ENCODE measurements at places on chromosomes 3 and 15.

GRCh38 chr3:138457863-138458735 is 23.7 kb downstream of the ESYT3 start:
- H3K27ac ChIP-seq = no peak overlapping the region
- peaks cover 28% of the 10 kb centered on the region for H3K27me3 ChIP-seq
- H3K4me1 ChIP-seq = peaks cover 14% of the 10 kb centered on the region
- H3K4me3 ChIP-seq = no peak overlapping the region
- no peak for DNase-seq
- no peaks in the 10 kb centered on the region for H3K36me3 ChIP-seq

DNA sequence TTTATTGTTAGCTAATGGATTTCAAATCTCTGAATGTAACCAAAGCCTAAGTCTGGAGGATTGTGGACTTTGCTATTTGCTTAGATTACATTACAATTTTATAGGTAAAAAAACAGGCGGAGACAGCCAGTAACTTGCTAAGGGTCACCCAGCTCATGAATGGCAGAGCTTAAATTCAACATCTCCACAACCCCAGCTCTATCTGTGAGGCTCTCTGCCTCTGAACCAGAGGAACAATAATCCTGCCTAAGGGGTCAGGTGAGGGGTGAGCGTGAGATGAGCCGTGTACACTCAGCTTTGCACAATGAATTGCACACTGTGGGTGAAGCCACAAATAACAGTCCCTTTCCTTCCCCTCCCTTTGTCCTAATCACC is 69.8 kb upstream of the SPATA12 start:
- H3K27ac ChIP-seq = no peak overlapping the region
- H3K4me1 ChIP-seq = no peaks in the 10 kb centered on the region

DNA sequence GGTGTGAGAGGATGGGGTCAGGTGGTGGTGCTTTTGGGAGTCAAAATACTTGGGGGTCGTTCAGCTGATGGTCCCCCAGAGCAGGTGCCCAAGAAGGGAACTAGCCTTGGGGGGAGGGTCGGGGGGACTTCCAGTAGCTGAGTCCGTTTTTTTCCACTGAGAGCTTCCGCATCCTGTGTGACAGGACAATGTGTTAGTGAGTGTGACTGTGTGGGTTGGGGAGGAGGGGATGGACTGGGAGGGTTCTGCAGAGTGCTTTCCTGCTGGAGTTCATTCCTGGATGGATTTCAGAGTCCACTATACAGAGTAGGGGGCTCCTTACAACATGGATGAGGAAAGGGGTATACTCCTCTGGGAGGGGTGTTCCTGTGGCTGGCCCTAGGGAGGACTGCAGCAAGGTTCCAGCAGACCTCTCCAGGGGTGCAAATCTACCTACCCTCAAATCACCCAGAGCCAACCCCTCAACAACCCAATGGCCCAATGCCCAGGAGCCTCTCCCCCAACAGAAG is 601 bp upstream of the HYAL2 start:
- H3K4me3 ChIP-seq = no peak overlapping the region
- H3K4me1 ChIP-seq = peaks cover 44% of the 10 kb centered on the region
- no peak for DNase-seq
- no peak overlapping the region for H3K27ac ChIP-seq

- no peaks in the 10 kb centered on the region for H3K36me3 ChIP-seq
- H3K4me1 ChIP-seq = no peaks in the 10 kb centered on the region
- no peak for DNase-seq
- no peaks in the 10 kb centered on the region for H3K27me3 ChIP-seq
- H3K4me3 ChIP-seq = no peak overlapping the region
Observed at GRCh38 chr3:111311126-111311525, 230.9 kb upstream of the CD96 start.

GRCh38 chr3:42526616-42527367 is 24.3 kb downstream of the VIPR1 start:
- H3K4me3 ChIP-seq = no peak overlapping the region
- H3K27me3 ChIP-seq = peaks cover 10% of the 10 kb centered on the region
- no peaks in the 10 kb centered on the region for H3K36me3 ChIP-seq
- DNase-seq = no peak

GRCh38 chr3:61381745-61382392 is 130.6 kb upstream of the FHIT start:
- H3K4me3 ChIP-seq = no peak overlapping the region
- no peaks in the 10 kb centered on the region for H3K4me1 ChIP-seq
- H3K27me3 ChIP-seq = no peaks in the 10 kb centered on the region

DNA sequence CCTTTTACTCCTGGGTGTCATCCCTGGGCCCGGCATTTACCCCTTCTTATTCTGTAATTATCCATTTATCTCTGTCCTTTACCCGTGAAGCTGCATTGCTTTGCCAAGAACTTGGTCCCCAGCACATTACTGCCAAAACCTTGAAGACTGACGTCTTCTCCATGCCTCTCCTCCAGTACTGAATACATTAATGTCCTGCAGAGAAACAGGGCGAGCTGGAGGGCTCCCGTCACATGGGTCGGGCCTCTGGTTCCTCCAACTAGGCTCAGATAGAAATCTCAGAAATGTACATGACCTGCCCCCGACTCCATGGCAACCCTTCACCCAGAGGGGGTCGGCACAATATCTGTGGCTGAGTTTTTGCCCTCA is 445 bp downstream of the EFCAB12 start:
- peaks cover 3% of the 10 kb centered on the region for H3K27me3 ChIP-seq
- no peak overlapping the region for H3K27ac ChIP-seq
- DNase-seq = no peak
- peak overlapping the region; percentile 61 for H3K4me3 ChIP-seq

GRCh38 chr15:75163150-75163564 is 38.5 kb upstream of the C15orf39 start:
- H3K27ac ChIP-seq = no peak overlapping the region
- H3K36me3 ChIP-seq = no peaks in the 10 kb centered on the region
- H3K4me1 ChIP-seq = no peaks in the 10 kb centered on the region
- no peak for DNase-seq

GRCh38 chr3:180531303-180532278 is 70.4 kb upstream of the TTC14 start:
- no peaks in the 10 kb centered on the region for H3K4me1 ChIP-seq
- no peaks in the 10 kb centered on the region for H3K36me3 ChIP-seq
- H3K27me3 ChIP-seq = no peaks in the 10 kb centered on the region
- no peak overlapping the region for H3K4me3 ChIP-seq

GRCh38 chr3:45355351-45355750 is 33.0 kb upstream of the LARS2 start:
- H3K4me3 ChIP-seq = no peak overlapping the region
- peaks cover 12% of the 10 kb centered on the region for H3K27me3 ChIP-seq
- no peak for DNase-seq
- H3K36me3 ChIP-seq = no peaks in the 10 kb centered on the region
- no peak overlapping the region for H3K27ac ChIP-seq

DNA sequence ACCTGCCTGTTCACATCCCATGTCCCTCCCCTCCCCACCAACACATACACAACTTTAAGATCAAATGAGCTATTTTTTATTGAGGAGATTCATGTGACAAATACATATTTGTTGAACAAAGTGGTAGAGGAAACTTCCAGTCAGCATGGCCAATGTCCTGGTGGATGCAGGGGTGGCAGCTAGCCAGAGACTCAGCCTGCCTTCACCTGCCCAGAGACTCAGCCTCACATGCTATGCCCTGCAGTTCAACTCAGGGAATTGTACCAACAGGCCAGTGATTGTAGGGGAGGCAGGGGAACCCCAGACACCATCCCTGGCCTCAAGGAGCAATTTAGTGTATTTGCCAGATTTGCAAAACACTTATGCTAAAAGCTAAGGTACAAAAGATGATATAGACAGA is 136.6 kb downstream of the OPA1 start:
- no peak overlapping the region for H3K4me3 ChIP-seq
- H3K27me3 ChIP-seq = no peaks in the 10 kb centered on the region
- no peak overlapping the region for H3K27ac ChIP-seq
- peaks cover 6% of the 10 kb centered on the region for H3K4me1 ChIP-seq
- DNase-seq = no peak

DNA sequence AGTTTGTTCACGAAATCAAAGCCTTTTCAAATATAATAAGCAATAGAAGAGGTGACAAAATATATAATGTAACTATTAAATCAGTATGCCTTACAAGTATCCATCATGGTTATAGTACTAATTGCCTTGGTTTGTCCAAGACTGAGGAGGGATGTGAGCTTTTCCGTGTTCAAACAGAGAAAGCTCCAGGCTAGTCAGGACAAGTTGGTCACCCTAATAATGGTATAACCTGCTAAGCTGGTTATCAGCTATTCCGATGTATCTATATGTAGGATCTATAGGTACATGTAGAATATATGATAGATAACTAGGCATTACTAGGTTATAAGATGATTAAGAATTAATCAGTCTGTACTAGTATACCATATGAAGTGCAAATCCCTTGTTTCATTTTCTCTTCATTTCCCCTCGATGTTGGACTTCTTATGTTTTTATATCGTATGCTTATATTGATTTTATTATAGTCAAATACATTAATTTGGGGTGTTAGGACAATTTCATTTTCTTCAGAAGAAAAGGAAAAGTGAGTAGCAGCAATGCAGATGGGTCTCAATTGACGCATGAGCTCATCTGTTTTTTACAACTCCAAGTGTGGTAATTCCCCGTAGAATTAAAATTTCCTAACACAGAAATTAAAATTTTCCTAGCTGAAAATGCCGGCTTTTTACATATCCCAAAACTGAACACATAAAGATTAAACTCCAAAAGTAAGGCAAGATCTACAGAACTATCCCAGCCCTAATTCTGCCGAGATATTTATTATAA is 419.1 kb downstream of the TIGIT start:
- no peaks in the 10 kb centered on the region for H3K27me3 ChIP-seq
- H3K4me1 ChIP-seq = no peaks in the 10 kb centered on the region
- H3K36me3 ChIP-seq = no peaks in the 10 kb centered on the region
- DNase-seq = no peak

DNA sequence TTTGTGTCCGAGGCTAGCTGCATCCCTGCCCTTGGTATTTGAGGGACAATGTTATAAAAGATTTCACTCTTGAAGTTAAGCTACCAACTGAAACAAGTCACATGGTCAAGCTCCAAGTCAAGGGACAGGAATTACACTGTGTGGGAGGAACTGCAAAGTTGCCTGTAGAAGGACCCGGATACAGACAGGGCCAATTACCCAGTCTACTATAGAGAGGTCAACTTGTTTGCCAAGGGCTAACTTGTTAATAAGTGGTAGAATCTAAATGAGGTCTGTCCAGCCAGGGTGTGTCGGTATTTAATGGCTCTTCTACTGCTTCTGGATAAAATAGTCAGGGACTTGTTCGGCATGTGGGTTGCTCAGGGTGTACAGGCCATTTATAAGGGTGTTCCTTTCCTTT is 55.7 kb downstream of the PTPRG start:
- peaks cover 5% of the 10 kb centered on the region for H3K4me1 ChIP-seq
- no peaks in the 10 kb centered on the region for H3K27me3 ChIP-seq
- H3K4me3 ChIP-seq = peak overlapping the region; percentile 1
- H3K36me3 ChIP-seq = no peaks in the 10 kb centered on the region
- no peak overlapping the region for H3K27ac ChIP-seq

DNA sequence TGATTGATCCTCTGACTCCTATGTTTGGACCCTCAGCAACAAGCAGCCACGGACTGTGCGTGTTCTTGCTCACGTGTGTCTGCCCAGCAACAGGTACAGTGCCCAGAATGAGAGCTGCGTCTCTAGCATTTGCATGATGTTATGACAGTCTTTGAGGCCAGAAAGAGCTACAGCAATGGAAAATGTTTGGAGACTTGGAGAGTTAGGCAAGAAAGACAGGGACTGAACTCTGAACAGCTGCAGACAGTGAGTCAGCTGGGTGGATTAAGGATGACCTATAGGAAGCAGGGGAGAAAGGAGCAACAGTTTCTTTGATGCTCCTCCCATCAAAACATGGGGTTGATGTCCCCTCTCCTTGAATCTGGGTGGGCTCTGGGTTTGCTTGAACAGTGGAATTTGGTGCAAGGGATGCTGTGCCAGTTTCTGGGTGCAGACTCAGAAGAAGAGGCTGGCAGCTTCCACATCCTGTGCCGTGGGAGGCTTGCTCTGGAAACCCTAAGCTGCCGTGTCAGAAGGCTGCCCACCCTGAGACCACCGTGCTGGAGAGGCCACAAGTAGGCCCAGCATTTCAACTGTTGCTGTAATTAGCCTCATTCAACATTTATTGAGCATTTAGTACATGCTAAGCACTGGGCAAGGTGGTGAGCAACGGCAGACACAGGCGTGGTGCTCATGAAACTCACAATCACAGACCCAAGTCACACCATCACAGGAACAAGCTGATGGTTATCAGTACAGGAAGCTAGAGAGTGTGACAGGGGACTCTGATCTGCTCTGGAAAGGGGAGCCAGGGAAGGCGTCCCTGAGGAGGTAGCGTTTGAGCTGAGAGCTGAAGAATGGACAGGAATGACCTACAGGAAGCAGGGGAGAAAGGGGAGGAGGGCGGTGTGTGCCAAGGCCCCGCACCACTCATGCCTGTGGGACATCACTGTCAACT is 21.7 kb downstream of the CCR9 start:
- H3K27ac ChIP-seq = no peak overlapping the region
- no peaks in the 10 kb centered on the region for H3K36me3 ChIP-seq
- no peak overlapping the region for H3K4me3 ChIP-seq
- no peaks in the 10 kb centered on the region for H3K4me1 ChIP-seq

- H3K36me3 ChIP-seq = no peaks in the 10 kb centered on the region
- H3K27me3 ChIP-seq = no peaks in the 10 kb centered on the region
- H3K27ac ChIP-seq = peak overlapping the region; percentile 23
Observed at GRCh38 chr3:171257251-171258203, 202.7 kb downstream of the TNIK start.

DNA sequence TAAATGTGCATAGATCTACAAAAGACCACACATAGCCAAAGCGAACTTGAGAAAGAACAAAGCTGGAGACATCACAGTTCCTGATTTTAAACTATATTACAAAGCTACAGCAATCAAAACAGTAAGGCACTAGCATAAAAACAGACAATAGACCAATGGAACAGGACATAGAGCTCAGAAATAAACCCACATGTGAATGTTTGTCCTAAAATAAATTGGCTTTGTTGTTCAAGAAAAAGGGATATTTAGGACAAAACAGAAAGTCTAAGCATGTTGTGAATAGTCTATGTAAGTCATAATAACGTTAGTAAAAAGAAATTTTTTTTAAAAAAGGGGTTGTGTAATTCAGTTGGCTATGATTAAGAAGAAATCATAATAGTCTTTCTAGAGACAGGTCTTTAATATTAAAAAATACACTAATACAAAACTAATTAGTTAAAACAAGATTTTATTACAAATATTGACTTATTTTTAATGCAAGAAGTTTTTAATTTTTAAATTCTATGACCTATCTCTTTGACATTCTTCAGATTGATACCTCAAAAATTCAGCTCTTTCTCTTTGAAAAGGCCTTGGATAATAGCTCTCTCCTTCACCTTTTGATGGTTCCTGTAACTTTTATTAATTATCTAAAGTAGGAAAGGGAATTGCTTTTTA is 11.6 kb downstream of the TMEM212 start:
- H3K4me3 ChIP-seq = no peak overlapping the region
- H3K27ac ChIP-seq = no peak overlapping the region
- DNase-seq = no peak
- H3K4me1 ChIP-seq = no peaks in the 10 kb centered on the region

DNA sequence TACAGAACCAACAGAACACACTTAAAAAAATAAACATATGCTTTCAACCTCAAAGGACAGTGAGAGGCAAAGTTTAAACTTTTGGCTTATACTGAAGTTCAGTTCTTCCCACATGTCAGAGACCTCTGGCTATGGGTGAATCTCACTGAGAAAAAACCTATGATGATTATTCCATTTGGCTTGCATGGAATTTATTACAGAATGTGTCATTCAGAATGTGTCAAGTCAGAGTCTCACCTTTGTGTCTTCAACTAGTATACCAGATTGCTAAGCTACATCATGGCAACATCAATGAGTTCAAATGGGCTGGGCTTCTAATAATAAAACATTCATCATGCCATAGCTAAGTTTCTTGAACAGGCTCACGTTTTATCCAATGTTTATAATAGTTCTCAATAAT is 987.0 kb downstream of the NTRK3 start:
- no peak for DNase-seq
- no peaks in the 10 kb centered on the region for H3K36me3 ChIP-seq
- H3K27me3 ChIP-seq = no peaks in the 10 kb centered on the region
- H3K27ac ChIP-seq = no peak overlapping the region
- H3K4me1 ChIP-seq = no peaks in the 10 kb centered on the region
